ENCODE measurements at places on chromosomes 7 and 10.

- no peak for DNase-seq
Measured at GRCh38 chr10:85612378-85612775, 754.2 kb downstream of the GRID1 start.

DNA sequence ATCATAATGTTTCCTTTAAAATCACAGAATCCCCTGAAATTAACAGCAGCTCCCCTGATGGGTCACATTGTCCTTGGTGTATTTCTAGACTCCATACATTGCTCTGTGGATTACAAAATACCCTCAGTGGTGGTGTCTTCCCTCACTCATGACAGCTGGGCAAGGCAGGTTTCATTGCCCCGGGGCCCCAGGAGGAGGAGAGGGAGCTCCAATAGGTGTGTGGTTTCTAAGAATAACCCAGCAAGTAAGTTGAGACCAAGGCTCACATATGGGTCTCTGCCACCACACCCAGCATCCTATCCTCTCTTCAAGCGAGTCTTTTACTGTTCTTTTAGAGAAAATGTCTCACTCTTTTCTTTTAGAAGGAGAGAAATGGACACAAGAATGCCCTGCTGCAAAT, 63.6 kb downstream of the PKD1L1 start:
- DNase-seq, result no peak

GRCh38 chr10:26741368-26741767, 43.9 kb downstream of the PDSS1 start:
- no peak for DNase-seq

- no peak for DNase-seq
Measured at GRCh38 chr7:91165846-91166230, 98.4 kb upstream of the FZD1 start.

GRCh38 chr10:5023177-5023805, 19.6 kb upstream of the AKR1C2 start:
- no peak for DNase-seq

DNA sequence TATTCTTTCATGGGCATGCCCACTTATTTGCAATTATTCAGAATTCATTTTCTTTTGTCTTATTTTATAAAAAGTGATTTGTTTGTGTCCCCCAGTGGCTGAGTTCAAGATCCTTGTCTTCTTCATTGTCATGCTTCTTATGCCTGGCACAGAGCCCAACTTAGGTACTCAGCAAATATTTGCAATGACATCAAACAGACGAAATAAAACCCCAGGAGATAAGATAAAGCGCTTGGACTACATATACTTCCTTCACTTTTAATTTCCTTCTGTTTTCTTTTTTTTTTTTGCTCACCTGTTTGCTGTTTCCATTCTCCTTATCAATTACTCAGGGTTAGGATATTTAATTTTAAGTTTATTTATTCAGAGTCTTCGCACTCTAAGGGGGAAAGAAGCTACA, 225.0 kb downstream of the SDHAF3 start:
- DNase-seq, result no peak

GRCh38 chr7:38168890-38169570, 9.0 kb upstream of the STARD3NL start:
- DNase-seq, result no peak

GRCh38 chr10:47214520-47214919, 85.5 kb upstream of the GDF10 start:
- DNase-seq, result no peak

GRCh38 chr7:149471289-149471953, 10.6 kb upstream of the ZNF777 start:
- DNase-seq, result no peak

GRCh38 chr7:104113788-104114187, 94.0 kb downstream of the ORC5 start:
- DNase-seq, result no peak

DNA sequence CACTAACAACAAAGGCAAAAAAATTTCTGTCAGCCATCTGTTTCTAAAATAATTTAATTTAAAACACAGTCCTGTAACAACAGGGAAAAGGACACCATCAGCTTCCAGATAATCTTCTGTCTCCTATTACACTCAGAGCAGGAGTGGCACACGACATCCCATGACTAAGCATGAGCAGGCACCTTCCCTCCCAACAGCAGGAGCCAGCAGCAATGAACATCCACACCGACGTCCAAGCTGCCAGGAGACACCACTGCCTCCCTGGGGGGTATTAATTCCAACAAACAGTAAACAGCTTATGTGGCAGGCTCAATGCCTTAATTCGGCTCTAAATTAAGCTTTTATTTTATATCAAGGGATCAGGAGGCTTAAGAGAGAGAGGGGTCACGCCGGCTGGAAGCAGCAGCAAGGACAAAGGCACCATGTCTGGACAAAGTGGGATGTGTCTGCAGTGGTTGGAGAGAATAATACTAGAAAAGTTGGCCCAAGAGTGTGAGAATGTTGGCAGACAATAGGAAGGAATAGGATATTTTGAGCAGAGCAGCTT, 45.7 kb downstream of the KIAA1549 start:
- peak; percentile 75 for DNase-seq

DNA sequence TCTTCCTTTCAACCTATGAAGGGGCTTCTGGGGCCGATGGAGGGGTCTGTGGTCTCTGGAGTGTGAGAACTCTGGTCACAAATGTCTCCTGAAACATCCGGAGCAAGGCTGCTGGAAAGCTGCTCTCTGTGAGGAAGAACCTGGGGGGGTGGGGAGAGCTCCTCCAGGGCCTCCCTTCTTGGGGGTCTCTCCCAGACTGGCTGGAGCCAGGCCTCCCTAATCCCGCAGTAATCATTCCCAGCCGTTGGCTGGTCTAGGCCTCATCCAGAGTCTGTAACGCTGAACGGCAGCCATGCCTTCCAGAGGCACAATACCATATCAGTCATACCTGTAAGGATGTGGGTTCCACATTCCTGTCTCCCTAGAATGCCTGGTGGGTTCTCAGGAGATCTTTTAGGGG, 4.4 kb upstream of the LZTS2 start:
- no peak for DNase-seq

DNA sequence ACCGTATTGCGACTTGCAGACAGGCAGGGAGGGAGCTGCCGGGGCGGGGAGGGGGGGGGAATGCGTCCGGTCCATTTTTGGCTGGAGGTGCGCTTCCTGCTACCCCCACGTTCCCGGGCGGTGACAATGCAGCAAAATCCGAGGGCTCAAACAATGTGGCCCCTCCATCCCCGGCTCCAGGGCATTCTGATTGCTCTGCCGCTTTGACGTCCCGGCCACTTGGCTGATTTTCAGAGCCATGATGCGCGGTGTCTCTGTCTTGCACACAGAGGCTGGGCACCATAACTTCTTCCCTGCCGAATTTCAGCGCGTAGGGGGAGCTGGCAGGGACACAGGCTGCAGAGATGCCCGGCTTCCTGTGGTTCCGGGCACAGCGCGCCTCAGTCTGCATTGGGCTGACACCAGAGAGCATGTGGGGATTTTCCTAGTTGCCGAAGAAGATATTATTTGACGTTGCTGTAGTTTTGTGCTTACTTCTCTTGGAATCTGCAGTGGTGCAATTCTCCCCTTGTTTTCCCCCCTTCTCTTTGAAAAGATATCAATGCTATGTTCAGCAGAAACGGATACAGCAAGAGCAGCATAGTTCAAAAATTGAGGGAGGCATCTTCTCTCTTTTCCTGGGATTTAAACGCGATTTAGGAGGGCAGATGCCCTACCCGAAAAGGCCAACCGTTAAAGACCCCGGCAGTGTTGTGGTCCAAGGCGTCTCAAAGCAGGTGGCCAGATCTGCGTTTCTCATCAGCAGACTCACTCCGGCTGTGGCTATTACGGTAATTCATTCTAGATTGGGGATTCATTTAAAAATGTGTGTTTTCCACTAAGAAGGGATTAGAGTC, 1.4 kb downstream of the HECW1 start:
- DNase-seq, result no peak

DNA sequence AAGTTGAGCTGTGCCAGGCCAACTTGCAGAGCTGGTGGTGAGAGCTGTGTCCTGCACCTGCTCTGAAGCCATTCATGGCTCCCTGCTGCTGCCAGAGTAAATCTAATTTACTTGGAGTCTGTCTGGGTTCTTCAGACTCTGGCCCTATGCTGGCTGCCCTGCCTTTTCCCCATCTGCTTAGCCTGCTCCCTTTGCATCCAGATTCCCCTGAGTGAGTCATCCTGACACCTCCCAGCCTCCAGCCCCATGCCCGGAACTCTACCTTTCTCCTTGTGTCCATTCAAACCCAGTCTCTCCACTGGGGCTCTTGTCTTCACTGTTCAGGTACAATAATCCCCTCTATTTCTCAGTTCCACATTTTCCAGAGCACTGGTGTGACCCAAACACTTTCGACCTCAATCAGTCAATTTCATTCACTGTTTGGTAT, 434.4 kb upstream of the ZMIZ1 start:
- no peak for DNase-seq

DNA sequence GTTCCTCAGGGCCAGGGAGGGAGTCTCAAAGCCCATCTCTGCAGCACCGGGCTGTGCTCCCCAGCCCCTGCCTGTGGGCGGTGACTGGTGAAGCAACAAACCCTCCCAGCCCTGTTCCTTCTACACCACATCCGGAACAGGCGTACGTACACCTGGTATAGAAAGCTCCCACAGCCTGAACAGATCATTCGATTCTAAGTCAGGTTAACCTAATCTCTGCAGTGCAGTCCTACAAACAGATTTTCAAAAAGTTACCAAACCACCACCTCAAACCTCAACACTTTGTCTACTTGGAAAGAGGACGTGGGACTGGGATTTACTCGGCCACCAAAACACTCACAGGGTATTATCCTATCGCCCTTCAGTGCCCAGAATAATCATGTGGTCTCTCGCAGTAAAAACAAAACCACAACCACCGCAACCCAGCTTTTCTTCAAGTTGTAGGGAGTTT, 238.4 kb downstream of the DIP2C start:
- no peak for DNase-seq

GRCh38 chr10:15943426-15943825, 83.1 kb upstream of the MINDY3 start:
- DNase-seq, result no peak

DNA sequence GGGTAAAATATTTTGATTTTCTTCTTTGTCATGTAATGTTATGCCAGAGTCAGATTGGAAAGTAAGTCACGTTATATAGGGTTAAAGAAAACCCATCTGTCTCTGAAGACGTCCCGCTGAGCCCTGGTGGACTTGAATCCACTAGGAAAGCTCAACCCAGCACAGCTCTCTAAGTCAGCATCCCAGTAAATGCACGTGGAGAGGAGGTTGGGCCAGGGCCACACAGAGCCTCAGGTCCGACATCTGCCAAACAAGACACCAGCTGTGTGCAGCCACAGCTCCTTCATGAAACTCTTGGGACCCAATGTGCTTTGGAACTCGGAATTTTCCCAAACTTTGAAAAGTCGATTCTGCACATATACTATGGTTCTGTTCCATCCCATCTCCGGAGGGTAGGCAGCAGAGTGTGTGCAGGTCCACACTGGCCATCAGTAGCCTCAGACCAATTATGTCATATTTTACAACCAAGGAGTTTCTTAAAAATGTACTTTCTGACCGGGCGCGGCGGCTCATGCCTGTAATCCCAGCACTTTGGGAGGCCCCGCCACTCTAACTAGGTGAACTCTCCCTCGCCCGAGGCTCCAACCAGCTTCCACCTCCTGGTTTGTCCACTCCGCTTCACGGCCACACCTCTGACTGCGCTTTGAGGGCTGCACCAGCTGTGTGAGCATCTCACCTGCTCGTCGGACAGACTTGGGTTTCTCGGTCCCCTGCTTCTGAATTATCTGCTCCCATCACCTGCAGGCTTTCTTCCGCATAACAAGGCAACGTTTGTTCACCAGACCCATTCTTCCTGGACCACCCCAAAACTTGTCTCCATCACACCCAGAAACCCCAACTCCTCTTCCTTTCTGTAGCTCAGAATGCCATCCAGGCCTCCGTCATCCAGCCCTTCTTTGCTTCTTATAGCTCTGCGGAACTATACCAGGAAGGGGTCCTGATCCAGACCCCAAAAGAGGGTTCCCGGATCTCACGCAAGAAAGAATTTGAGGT, 29.7 kb upstream of the DNAJB6 start:
- no peak for DNase-seq

DNA sequence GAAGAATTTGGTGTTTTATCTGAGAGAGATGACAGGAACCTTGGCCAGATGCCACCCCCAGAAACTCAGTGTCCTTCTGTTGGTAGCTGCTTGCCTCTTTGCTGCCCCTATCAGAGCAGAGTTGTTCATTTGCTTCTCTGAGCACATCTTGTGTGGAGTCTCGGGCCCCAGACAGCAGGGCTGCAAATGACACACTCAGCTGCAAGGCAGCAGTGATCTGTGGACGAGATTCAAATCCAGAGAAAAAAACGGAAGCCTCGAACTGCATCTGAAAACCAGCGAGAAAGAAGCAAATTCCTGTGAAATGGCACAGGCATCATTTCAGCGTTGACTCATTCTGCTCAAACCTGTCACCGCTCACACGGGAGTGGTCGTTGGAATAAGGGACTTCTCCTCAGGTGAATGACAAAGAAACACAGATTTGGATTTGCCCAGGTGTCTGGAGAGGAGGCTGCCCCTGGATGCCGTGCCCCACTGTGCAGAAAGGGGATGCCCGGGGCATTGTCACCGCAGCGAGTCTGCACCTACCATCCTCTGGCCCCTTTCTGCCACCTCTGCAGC, 144.7 kb downstream of the PFKFB3 start:
- DNase-seq, result peak; percentile 30

DNA sequence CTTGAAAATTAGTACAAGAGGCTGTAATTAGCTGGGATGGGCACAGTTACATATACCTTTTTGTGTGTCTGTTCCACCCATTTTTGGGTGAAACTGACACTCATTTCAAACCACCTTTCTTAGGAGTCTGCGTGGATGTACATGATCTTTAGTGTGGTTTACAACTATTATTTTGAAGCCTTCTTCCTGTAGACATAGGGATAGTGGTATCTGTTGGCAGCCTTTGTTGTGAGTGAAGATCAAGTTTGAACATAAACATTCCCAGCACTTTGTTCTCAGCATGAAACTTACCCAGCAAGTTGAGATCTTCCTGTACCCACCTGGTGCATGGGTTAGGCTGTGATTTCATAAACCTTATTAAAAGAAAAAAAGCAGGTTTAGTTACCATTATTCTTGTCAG, 2.0 kb downstream of the BAG3 start:
- no peak for DNase-seq

- no peak for DNase-seq
Measured at GRCh38 chr7:27071622-27072390, 24.0 kb downstream of the HOXA1 start.

DNA sequence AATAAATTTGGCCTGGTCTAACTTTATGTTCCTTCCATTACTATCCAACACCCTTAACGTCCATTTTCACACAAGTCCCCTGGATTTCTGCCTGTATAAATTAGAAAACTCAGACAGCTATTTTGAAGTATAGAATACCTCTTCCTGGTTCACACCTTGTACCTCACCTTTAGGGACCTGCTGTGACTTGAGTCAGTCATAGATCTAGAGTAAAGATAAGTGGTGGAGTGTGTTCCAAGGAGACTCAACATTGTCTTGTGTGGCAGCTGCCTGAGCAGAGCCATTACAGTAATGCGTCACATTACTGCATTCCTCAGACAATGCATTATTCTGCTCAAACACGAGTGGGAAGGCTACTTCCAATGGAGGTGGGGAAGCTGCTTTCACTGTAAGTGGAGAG, 513.9 kb downstream of the ADRA2A start:
- no peak for DNase-seq

DNA sequence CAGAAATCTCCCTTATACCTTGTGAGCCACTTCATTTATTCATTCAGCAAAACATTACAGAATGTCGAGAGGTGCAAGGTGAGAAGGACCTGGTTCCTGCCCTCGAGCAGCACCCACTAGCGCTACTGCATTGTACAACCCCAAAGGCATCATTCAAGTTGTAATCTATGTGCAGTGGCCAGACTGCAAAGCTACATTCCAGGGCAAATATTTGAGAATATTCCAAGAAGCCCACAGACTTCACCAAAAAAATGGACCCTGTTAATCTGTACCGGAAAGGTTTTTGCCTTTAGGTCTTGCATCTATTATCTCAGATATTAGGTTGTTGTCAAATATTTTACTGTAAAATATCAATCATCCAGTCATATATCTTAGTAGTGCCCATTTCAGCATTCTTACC, 295.4 kb upstream of the FZD1 start:
- no peak for DNase-seq

Data from GM04504 (cell line).